Mesothelial cell of epicardium (in vitro differentiated cells): ENCODE measurements at places on chromosomes 2 and 18. TPM values are rescaled to one million over a fixed set of nuclear protein-coding genes. Genes with fewer than 3 reads are reported as not detected.

GRCh38 chr2:203580844-203581243, 45.7 kb upstream of the RAPH1 start:
- DNase-seq: no peak

GRCh38 chr2:5942204-5942603, 250.0 kb downstream of the SOX11 start:
- no peak for DNase-seq

DNA sequence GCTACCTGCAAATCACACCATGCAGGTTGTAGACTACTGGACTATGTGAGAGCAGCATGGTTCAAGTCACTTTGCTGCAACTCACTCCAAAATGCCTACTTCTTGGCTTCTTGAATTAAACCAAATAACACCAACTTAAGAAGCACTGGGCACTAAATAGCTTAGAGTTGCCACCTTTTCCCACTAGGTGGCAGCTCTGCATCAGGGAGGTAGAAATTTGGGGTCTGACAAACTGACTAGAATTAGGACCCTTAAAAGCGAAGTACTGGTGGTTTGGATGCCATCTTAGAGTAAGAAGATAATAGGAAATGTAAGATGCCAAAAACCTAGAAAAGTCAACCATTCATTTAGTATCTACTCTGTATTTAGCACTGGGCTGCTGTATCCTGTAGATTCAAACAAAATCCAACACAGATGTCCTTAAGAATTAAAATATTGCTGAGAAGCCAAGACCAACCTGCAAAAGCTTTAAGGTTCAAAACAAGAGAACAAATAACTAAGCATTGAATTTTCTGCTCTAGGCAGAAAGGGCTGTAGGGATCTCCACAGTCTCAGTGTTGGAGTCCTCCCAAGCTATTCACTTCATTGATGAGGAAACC, 65.5 kb downstream of the CCBE1 start:
- DNase-seq: no peak

DNA sequence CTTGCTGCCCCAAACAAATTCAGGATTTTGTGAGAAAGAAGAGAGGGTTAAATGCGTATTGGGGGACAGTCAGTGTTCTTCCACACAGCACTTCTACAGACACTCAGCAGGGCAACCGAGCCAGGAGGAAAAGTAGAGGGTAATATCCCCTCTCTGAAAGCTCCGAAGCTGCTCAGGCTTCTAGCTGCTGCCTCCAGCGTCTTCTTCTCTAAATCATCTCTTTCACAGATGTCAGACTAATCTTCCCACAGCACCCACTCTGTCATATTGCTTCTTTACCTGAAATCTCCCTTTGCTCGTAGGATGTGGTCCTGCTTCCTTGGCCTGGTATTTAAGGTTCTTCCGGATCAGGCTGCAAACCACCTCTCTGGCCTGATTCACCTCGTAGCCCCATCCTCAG, 117.6 kb upstream of the HAAO start:
- DNase-seq: no peak

DNA sequence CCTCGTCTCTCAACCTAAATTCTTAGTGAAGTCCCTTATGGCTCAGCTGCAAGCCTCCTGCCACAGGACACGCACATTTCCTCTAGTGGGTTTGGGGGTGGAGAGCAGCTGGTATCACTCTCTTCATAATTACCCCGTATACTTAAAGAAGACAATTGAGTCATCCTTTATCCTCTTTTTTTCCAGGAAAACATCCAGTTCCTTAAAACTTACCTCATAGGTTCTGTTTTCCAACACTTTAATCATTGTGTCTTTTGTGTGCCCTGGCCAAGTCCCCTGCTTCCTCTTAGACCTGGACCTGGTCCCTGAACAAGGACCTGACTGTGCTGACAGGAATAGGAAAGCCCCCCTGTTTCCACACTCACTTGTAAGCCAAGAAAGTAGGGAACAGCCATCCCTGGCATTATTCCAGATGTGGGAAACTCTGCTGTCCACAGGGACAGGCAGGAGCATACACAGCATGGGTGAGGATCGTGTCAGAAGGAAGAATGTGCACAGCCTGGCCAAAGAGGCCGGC, 42.3 kb upstream of the MYO1B start:
- DNase-seq: no peak

GRCh38 chr18:69628774-69629359, 228.2 kb downstream of the DOK6 start:
- no peak for DNase-seq

Gene PLGLB2
- 7.4 to 8.1 TPM (median 7.5 TPM) in 3 replicates for total RNA-seq

Gene TMEM200C
- 9.5 to 11.7 TPM (median 11.2 TPM) in 3 replicates for total RNA-seq
